ENCODE measurements at places on chromosomes 5 and 9.

DNA sequence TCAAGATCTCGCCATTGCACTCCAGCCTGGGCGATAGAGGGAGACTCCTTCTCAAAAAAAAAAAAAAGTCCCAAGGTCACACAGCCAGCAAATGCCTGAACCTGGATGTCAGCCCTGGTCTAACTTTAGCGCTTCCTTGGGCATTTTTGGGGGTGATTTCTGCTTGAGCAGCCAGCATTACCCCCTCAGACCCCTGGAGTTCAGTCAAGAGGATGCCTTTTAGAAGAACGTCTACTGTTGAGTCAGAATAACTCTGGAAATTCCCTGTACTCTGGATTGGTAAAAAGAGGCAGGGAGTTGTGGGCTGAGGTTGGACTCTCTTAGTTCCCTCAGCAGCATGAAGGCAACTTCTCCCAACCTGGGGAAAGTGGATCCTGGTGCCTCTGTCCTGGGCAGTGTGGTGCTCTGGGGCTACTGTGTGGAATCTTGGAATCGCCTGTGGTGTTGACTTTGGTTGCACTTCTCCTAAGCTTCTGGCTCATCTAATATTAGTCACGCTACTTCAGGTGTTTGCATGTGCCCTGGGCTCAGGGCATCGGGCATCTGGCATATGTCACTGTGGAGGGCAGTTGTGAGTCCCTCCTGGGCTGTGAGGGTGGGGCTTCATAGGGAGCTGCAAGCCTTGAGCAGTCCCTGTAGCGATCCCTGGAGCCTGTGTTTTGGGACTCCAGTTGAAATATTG, 32.2 kb downstream of the STXBP1 start:
- no peak for DNase-seq

- no peak for DNase-seq
These were observed 453.5 kb downstream of the GADD45G start for GRCh38 chr9:90058182-90058763.

DNA sequence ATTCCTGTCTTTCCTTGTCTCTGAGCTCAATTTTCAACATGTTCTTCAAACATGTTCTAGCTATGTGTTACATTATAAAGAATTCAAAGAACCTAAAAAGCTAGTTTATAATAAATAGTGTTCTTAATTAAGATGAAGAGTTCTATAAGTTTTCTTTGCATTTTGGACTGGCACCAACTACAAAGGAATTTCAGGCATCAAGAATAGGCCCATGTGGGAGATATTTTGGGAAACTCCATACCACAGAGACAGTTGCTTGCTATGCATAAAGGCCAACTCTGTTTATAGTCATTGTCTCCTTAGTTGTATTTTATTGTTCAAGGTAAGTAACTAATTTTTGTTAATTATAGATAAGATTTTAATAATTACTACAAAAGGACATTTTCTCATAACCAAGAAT, 4.5 kb downstream of the SLF1 start:
- DNase-seq: no peak

GRCh38 chr5:111142932-111143331, 50.8 kb downstream of the WDR36 start:
- no peak for DNase-seq

GRCh38 chr5:76926329-76927105, 26.3 kb upstream of the CRHBP start:
- peak; percentile 15 for DNase-seq

GRCh38 chr5:42216904-42217303, 206.3 kb upstream of the GHR start:
- no peak for DNase-seq

- DNase-seq: no peak
These were observed 208.9 kb upstream of the DMRTA1 start for GRCh38 chr9:22237497-22238363.

DNA sequence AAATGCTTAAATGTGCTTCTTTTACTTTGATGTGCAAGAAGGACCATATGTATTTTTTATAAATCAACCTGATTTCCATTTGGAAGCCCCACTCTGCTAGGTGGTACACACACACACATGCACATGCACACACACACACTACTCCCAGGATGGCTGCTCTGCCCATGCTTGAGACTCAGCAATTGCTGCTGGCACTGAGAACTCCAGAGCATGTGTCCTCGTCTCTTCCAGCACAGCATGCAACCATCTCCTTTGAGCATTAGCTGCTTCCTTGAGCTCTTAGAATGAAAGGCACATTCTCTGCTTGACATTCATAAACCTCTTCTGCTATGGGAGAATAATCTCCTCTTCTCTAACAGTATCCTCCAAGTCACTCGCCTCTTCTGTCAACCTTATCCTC, 115.9 kb downstream of the FEM1C start:
- DNase-seq: no peak

DNA sequence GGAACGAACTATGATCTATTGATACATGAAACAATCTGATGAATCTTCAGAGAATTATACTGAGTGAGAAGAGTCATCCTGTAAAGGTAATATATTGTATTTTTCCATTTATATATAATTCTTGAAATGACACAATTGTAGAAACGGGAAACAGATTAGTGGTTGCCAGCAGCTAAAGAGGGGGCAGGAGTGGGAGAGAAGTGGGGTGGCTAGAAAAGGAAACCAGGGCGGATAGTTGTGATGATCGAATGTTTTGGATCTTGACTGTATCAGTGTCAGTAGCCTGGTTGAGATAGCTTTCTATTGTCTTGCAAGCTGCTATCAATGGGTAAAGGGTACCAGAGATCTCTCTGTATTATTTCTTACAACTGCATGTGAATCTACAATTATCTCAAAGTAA, 17.7 kb upstream of the RAPGEF1 start:
- no peak for DNase-seq

DNA sequence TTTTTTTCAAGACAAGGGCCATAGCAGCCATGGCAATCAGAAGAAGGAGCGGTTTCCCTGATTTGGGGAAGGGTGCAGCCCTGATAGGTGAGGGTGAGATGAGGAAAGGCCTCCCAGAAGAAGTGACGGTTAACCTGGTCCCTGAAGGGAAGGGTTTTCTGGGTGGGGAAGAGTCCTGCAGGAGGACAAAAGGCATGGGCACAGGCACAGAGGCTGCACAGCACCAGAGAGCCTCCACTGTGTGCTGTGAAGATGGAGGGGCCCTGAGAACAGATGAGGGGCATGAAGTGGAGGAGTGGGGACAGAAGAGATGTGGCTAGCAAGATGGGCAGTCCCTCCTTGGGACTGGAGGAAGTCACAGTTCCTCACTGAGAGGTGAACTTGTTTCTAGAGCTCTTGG, 46.3 kb upstream of the CXCL14 start:
- no peak for DNase-seq

GRCh38 chr9:79116041-79116440, 455.7 kb upstream of the TLE4 start:
- no peak for DNase-seq

DNA sequence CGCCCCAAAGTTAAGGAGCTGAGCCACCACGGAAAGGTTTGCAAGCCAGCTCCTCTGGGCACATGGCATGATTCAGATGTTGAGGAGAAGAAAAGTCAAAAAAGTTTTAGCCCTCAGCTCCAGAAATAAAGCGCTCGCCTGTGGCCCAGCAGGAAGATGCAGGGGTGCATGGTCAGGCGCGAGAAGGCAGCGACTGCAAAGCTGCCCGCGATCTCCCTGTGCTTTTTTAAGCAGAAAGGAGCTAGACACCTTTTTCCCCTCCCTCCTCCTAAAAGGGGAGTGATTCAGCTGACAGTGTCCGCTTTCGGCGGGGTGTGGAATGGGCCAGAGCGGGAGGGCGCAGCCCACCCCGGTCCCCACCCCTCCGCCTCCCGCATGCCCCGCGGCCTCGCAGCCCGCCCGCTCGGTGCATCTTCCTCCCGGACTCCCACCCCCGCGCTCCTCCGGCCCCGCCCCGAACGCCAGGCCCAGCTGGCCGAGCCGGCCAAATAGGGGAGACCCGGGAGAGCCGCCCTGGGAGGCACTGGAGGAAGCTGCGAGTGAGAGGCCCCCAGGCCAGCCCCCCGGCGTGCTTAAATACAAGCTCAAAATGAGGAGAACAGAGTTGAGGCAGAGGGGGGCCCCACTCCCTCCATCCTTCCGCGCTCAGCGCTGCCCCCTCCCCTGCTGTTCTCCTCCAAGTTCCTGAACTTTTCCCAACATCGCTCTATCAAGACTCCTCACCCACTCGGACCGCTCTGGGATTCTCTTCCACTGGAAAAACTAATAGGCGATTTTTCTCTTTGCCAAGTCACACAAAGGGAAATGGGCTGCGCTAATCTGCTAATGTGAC, at the start of gene ADAMTS12:
Gene ADAMTS12 (minus strand): TSS at position 203 of the 832 bp plus-strand sequence. CDS start 134 bp downstream, at position 69.
- peak; percentile 77 for DNase-seq

DNA sequence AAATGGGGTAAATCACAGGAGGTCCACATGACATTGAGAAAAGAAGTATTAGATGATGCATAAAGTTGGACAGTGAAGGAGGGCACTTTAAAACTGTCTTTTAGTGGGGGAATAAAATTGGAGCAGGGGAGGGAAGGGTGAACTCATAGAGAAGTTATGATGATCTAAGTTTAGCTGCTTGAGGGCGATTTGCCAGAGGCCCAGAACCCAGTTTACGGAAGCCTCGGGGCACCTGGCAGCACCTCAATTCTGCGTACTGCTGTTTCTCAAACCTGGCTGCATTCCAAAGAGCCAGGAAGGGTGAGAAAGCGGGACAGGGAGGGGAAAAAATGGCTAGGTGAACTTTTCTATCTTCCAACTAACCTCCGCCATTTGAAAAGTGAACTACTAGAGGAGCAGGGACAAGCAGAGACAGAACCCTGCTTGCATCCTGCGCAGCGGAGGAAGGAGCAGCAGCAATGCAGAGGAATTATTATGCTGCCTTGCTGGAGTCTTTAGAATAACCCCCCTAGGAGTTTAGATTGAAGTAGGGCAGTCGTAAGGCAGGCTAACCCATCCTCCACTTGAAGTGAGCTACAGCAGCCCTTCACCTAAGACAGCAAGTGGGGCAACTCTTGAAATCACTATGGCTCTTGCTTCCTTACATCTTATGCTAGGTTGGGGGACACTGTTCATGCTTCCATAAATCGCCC, 316.8 kb downstream of the BRINP1 start:
- no peak for DNase-seq

GRCh38 chr5:94538260-94538659, 80.1 kb downstream of the KIAA0825 start:
- DNase-seq: no peak

- DNase-seq: no peak
These were observed 1728.3 kb upstream of the CDH9 start for GRCh38 chr5:28766565-28767158.

DNA sequence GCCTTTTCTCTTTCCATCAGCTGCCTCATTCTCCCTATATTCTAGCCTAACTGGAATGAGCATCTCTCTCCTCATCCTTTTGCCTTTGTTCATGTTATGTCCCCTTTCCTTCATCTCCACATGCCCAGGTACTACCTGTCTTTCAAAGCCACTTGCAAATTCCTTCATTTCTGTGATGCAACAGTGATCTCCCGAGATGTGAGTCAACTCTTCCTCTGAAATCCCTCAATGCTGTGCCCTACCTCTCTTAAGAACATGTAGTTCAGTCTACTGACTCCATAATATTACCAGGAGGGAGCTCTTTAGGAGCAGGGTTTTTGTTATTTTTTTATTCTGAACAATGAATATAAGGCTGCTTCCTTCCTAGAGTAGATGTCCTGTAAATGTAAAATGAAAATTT, 91.6 kb downstream of the ZNF462 start:
- DNase-seq: no peak

- DNase-seq: no peak
These were observed 13.5 kb upstream of the AHRR start for GRCh38 chr5:307794-308579.

DNA sequence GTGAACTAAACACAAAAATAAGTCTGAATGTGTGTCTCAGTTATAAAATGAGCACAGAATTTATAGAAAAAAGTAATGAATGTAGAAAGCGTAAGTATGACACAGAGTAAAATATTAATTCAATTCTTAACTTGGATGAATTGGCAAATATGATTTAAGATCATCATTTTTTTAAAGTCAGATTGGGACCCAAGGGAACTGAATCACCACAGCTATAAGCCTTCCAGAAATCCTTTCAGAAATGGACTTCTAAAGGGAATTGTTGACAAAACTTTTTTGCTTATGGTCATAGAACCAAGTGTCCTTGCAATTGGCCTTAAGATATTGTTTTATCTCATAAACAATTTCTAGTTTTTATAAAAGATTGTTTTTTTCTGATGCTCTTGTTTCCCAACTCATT, 495.1 kb upstream of the DAB2 start:
- DNase-seq: no peak

GRCh38 chr9:3467593-3468219, 58.1 kb downstream of the RFX3 start:
- peak; percentile 47 for DNase-seq

DNA sequence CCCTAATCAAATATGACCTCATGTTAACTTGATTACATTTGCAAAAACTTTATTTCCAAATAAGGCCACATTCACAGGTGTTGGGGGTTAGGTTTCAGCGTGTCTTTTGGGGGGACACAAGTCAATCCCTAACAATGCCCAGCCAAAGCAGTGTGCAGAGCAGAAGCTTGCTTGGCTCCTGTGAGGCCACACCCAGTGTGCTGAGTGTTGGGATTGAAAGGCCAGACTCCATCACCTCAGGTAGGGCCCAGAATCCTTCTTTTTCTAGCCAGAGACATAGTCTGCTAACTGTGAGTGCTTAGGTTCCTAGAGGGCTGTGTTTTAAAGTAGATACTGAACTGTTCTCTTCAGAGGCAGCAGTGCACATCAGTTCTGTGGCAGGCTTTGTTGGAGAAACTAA, 27.9 kb downstream of the KDM4C start:
- no peak for DNase-seq

- DNase-seq: peak; percentile 22
These were observed 73.4 kb downstream of the C9orf85 start for GRCh38 chr9:71984831-71985281.

- no peak for DNase-seq
These were observed 259.4 kb downstream of the GADD45G start for GRCh38 chr9:89864257-89864656.

- DNase-seq: no peak
These were observed 31.3 kb upstream of the IFNE start for GRCh38 chr9:21513431-21513830.

DNA sequence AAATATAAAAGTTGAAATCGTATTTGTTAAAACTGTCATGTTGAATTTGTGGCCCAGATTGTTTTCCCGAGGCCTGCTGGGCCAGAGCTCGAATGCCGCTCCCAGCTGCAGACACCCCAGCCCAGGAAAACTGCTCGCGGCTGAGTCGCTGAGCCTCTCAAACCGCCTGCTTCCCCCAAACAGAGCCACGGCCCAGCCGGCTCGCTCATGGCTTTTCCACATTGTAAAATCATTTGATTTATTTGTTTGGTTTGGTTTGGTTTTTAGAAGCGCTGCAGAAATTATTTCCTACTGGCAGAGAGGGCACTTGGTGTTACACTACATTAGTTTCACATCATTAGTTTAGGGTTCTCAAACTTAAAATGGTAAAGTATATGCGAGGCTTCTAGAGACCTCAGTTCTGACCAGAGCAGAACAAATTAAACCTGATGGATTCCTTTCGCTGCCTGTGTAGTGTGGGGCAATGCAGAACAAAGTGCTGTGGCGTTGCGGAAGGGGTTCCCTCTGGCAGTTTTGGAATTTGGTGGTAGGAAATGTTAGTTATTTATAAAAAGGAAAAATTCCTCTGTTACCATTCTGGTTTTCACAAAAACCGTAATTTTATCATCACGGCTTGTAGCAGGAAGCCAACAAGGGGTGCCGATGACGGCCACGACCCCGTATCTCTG, 156.5 kb upstream of the PITX1 start:
- DNase-seq: peak; percentile 46

GRCh38 chr5:90294604-90295003, 115.0 kb downstream of the CETN3 start:
- DNase-seq: peak; percentile 17
